Immature natural killer cell (primary cell): ENCODE measurements at places on chromosomes 12 and 14.

GRCh38 chr14:51307551-51307950, 67.5 kb downstream of the TMX1 start:
- no peak for DNase-seq
- H3K4me3 ChIP-seq: no peak overlapping the region
- no peaks in the 10 kb centered on the region for H3K4me1 ChIP-seq
- H3K27ac ChIP-seq: no peak overlapping the region

- no peak overlapping the region for H3K4me3 ChIP-seq
- peaks cover 17% of the 10 kb centered on the region for H3K27me3 ChIP-seq
- no peak for DNase-seq
- H3K4me1 ChIP-seq: no peaks in the 10 kb centered on the region
- no peak overlapping the region for H3K27ac ChIP-seq
- no peaks in the 10 kb centered on the region for H3K36me3 ChIP-seq
Observed at GRCh38 chr12:48883305-48884161, 17.9 kb upstream of the RND1 start.

DNA sequence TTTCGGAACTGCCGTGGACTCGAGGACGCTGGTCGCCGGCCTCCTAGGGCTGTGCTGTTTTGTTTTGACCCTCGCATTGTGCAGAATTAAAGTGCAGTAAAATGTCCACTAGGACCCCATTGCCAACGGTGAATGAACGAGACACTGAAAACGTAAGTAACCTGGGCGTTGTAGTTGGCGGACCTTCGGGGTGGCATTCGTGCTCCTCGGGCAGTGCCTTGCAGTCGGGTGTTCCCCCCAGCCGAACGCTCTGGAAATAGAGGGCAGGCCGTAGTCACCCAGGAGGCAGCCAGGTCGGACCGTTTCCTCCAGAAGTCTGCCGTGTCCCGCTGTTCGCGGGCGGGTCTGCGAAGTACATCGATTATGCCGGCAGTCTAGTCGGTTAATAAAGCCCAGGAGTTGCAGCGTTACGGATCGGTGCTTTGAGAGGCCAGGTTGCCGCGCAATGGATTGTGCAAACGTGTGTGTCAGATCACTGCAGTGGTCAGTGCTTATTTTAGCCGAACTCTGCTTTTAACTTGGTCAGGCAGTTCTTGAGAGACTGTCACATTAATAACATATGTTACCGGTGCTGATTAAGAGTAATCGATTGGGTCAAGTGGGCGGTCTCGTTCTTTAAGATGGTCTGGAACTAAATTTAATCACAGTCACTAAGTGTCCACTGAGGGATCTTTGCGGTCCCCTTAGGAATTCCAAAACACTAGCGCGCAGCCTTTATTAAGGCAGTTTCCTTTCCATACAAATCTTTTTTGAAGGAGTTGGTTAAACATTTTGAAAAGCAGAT, 906 bp downstream of the MARK3 start:
- H3K36me3 ChIP-seq: no peaks in the 10 kb centered on the region
- peak overlapping the region; percentile 91 for H3K27ac ChIP-seq
- H3K27me3 ChIP-seq: peaks cover 6% of the 10 kb centered on the region
- H3K4me1 ChIP-seq: peaks cover 56% of the 10 kb centered on the region
- no peak for DNase-seq

- H3K27ac ChIP-seq: no peak overlapping the region
- H3K27me3 ChIP-seq: no peaks in the 10 kb centered on the region
- peaks cover 8% of the 10 kb centered on the region for H3K4me1 ChIP-seq
- no peak for DNase-seq
- no peaks in the 10 kb centered on the region for H3K36me3 ChIP-seq
Observed at GRCh38 chr14:50545618-50546017, 13.2 kb upstream of the MAP4K5 start.

- no peaks in the 10 kb centered on the region for H3K36me3 ChIP-seq
- no peak for DNase-seq
- H3K27ac ChIP-seq: no peak overlapping the region
- peaks cover 1% of the 10 kb centered on the region for H3K4me1 ChIP-seq
- H3K4me3 ChIP-seq: no peak overlapping the region
Observed at GRCh38 chr12:47870175-47870781, 34.5 kb downstream of the VDR start.

- no peak overlapping the region for H3K27ac ChIP-seq
- no peaks in the 10 kb centered on the region for H3K36me3 ChIP-seq
- H3K27me3 ChIP-seq: peaks cover 2% of the 10 kb centered on the region
- no peak overlapping the region for H3K4me3 ChIP-seq
- H3K4me1 ChIP-seq: peaks cover 17% of the 10 kb centered on the region
- no peak for DNase-seq
Observed at GRCh38 chr14:98714626-98715425, 557.2 kb downstream of the BCL11B start.

GRCh38 chr12:74401035-74401434, 136.6 kb upstream of the ATXN7L3B start:
- no peaks in the 10 kb centered on the region for H3K36me3 ChIP-seq
- no peak for DNase-seq

GRCh38 chr14:22271838-22272799, 316.9 kb downstream of the DAD1 start:
- H3K4me1 ChIP-seq: no peaks in the 10 kb centered on the region
- no peak overlapping the region for H3K4me3 ChIP-seq
- H3K27me3 ChIP-seq: peaks cover 8% of the 10 kb centered on the region
- no peak for DNase-seq
- H3K36me3 ChIP-seq: no peaks in the 10 kb centered on the region

DNA sequence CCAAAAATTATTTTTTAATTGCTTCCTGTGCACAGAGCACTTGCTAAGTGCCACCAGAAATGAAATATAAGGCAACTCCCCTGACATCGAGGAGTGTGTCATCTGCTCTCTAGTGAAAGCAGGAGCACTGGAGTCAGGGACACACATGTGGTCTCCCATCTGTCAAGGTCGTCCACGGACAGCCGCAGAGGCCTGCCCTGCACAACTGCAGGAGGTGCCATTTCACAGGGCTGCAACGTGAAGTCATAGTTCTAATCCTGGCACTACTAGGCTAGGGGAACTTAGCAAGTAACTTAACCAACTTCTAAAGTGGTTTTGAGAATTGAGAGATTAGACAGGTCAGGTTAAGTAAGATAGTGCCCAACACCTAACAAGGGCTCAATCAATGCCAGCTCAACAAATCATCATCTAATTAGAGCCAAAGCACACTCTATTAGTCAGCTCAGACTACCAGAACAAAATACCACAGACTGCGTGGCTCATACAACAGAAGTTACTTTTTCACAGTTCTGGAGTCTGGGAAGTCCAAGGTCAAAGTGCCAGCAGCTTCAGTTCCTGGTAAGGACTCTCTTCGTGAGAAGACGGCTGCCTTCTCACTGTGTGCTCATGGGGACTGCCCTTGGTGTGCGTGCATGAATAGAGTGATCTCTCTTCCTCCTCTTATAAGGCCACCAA, 30.7 kb downstream of the FOXN3 start:
- H3K27me3 ChIP-seq: no peaks in the 10 kb centered on the region
- H3K4me1 ChIP-seq: peaks cover 82% of the 10 kb centered on the region
- peak overlapping the region; percentile 63 for H3K27ac ChIP-seq
